Amygdala (tissue), 56 donors: ENCODE measurements at places on chromosomes 2 and 18.
A peak's percentile ranks its signal among the peaks of the same experiment; 100 is the strongest.

GRCh38 chr18:36402765-36403396, 105.4 kb downstream of the FHOD3 start:
- DNase-seq: no peak

GRCh38 chr2:7882296-7882695, 799.6 kb upstream of the ID2 start:
- DNase-seq: no peak

- DNase-seq: no peak
Measured at GRCh38 chr2:138430181-138430580, 71.4 kb upstream of the SPOPL start.

DNA sequence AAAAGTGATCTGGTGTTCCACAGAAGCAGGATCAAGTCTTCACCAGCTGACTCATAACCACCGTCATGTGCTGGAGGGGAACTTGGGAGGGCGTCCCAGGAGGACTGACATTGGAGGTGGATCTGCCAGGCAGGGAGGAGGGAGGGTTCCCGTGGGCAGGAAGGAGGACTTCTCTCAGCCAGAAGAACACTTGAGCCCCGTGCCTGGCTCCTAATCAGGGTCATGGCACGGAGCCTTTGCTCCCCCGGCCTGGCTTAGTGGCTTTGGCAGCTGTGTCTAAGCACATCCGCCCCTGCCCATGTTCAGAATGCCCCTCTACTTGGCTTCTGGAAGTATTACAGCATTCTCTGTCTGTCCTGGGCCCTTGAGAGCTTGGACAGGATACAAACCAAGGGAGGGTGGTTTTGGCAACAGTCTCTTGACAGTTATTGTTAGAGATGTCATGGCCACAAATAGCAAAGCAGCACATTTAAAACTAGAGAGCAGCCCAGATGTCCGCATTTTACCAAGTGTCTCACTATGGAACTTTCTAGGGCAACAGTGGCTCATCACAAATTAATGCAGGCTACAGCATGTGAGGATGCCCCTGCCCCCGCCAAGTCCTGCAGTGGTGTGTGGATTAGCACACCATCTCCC, 11.5 kb downstream of the PPP1R7 start:
- no peak for DNase-seq

- DNase-seq: no peak
Measured at GRCh38 chr2:78020491-78020890, 498.3 kb upstream of the LRRTM4 start.

DNA sequence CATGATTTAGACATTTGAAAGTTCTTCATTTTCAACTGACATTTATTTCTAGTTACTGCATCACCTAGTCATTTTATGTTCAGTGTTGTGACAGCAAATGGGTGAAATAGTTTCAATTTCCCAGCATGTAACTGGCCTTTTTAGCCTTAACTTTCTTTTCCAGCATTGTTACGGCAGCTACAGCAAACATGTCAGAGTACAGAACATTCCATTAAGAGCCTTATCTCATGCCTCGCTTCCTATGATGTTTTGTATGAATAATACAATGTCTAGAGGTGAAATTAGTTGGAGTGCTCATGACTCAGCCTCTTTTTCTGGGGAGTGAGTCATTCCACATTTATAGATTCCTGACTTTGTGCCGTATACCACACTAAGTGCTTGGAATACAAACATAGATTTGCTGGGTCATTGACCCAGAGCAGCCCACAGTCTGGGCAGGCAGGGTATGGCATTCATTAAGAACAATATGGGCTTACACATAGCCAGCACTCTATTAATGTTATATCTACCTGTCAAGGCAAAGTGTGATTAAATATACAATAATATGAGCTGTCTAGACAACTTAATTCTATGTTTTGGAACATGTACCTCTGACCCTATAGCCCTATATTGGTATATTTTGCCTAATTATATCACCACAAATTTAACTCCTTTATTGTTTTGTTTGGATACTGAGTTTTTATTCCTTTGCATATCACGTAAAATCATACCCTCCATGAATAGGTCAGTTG, 72.2 kb downstream of the MAP2 start:
- DNase-seq: no peak

GRCh38 chr2:144464730-144465129, 55.2 kb downstream of the ZEB2 start:
- DNase-seq: no peak

DNA sequence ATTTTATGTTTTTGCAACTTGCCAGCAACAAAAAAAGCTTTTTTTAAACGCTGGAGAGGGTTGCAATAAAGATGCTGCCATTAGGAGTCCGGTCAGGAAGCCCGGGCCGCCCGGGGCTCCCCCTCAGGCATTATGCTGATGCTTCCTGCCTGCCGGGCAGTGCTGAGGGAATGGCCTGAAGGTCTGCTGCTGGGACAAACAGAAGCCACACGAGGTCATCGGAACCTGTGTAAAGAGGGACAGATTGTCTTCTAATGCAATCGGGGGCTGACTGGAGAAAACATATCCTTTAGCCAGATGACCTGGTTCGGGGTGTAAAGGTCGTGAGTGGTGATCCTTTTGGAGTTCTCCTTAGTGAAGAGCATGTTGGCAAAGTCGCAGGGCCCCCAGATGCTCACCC, 2.3 kb downstream of the IMPA2 start:
- DNase-seq: peak; percentile 21

GRCh38 chr2:82199493-82199852, 1894.9 kb upstream of the LRRTM1 start:
- DNase-seq: no peak

DNA sequence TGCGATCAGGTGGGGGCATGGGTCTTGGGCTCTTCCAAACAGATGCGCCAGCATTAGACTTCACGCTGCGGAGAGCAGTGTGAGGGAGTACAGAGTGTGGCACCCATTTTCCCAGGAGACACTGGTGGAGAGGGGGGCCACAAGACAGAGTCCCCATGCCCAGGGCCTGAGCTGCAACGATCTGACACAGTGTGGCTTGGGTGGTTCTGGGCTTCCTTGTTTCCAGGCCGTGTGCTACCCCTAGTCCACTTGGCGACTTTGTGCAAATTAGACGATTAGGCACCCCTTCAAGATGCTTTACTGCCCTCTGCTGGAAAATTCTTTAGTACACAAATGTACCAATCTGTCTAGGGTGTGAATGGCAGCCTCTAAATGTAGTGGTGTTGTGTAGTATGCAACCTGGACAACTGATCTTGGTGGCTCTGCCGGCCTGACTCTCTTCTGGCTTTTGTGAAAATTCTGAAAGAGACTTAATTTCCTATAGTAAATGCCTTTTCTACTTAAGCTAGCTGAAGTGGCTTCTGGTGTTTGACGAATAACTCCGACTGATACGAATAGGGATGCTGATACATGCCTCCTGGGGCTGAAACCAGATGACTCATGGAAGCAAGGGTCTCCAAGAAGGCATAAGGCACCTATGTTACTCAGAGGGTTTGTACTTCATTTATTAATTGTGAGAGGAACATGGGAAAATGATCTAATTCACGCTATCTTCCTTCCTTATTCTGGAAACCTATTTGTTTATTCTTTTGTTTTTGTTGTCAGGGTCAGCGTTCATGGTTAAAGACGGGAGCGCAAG, 92.3 kb upstream of the SMAD2 start:
- no peak for DNase-seq

DNA sequence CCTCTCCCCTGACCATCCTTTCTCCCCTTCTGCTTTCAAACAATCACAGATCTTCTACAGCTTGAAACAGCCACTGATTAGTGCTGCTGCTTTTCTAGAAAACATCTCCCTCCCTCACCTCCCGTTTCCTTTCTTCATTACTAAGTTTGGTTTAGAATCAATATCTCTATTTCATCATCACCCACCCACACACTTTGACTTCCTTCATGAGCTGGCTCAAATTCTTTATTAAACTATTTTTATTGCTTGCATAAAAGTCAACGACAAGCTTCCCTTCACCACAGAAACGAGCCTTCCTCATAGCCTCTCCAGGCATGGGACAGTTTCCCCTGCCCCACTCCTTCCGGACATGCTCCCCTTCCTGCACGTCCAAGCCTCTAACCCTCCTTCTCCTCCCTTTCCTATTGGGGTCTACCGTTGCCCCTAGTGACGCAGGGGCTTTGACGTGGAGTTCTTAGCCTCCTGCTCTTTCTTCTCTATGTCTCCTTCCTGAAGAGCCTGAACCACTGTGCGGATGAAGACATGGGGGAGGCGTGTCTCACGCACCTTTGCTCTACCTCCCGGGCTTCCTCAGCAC, 172.0 kb downstream of the AFF3 start:
- no peak for DNase-seq

- no peak for DNase-seq
Measured at GRCh38 chr2:200834701-200835100, 23.0 kb downstream of the BZW1 start.
